Myocyte (in vitro differentiated cells): ENCODE measurements at places on chromosomes 2 and 18.
A peak's percentile ranks its signal among the peaks of the same experiment; 100 is the strongest.

- peak; percentile 86 for DNase-seq
Observed at GRCh38 chr2:143034292-143035074, 94.7 kb upstream of the ARHGAP15 start.

GRCh38 chr2:219887870-219888269 lies 260.4 kb downstream of the SLC4A3 start:
- no peak for DNase-seq

DNA sequence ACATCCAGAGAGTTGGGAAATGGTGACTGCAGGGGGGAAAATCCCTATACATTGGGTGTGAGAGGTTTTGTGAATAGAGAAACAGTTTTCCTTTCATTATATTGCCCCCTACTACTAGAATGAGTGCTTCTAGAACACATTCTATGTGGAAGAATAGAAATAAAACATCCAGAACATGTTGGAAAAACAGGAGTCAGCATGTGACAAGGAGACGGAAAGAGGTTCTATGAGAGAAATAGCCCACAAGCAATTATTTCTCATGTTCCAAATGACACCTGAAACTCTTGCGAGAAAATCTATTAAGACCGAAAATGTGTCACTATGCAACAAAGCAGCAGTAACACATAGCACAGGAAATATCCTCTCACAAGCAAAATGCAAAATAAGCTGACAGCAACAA lies 202.7 kb upstream of the SPOPL start:
- DNase-seq, result no peak

DNA sequence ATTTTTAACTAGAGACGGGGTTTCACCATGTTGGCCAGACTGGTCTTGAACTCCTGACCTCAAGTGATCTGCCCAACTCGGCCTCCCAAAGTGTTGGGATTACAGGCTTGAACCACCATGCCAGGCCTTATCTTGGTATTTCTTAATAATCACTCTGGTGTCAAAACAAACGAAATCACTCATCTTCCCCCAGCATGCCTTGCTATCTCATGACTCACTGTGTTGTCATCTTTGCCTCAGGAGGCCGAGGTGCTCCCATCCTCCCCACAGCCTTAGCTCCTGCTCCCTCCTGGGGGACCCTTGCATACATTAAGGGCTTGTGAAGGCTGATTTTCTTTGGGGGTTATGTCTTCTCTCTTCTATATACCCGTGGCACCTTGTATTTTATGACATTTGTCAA lies 250.1 kb upstream of the DPP10 start:
- no peak for DNase-seq

DNA sequence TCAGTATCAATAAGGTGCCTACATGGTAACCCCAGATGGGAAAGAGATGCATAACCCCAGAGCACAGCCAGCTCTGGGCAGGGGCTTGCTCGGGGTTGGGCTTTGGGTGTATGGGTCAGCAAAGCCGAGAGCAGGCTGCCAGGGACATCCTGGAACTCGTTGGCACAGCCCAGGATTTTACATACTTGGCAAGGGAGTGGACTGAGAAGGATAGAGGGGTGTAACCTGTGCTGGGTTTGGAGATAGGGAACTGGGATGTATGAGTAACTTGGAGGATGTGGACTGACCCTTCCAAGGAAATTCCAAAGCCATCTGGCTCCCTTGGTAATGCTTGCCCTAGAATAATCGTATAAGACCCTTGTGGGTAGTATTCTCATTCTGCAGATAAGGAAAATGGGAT lies 44.2 kb downstream of the GPR39 start:
- DNase-seq, result no peak

GRCh38 chr2:181483211-181483610 lies 26.0 kb downstream of the ITGA4 start:
- no peak for DNase-seq

GRCh38 chr2:191571163-191571769 lies 106.7 kb upstream of the NABP1 start:
- peak; percentile 77 for DNase-seq

DNA sequence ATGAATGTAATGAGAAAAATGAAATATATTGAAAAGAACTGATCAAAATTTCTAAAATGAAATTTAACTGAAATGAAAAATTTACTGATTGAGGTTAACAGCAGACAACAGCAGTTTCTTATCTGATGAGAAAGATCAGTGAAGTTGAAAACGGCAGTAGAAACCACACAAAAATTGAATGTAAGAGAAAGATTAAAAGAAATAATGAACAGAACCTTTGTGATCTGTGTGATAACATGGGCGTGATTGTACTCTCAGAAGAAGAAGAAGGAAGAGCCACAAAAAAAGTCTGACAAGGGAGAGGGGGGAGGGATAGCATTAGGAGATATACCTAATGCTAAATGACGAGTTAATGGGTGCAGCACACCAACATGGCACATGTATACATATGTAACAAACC lies 45.2 kb downstream of the FAM117B start:
- DNase-seq, result no peak

DNA sequence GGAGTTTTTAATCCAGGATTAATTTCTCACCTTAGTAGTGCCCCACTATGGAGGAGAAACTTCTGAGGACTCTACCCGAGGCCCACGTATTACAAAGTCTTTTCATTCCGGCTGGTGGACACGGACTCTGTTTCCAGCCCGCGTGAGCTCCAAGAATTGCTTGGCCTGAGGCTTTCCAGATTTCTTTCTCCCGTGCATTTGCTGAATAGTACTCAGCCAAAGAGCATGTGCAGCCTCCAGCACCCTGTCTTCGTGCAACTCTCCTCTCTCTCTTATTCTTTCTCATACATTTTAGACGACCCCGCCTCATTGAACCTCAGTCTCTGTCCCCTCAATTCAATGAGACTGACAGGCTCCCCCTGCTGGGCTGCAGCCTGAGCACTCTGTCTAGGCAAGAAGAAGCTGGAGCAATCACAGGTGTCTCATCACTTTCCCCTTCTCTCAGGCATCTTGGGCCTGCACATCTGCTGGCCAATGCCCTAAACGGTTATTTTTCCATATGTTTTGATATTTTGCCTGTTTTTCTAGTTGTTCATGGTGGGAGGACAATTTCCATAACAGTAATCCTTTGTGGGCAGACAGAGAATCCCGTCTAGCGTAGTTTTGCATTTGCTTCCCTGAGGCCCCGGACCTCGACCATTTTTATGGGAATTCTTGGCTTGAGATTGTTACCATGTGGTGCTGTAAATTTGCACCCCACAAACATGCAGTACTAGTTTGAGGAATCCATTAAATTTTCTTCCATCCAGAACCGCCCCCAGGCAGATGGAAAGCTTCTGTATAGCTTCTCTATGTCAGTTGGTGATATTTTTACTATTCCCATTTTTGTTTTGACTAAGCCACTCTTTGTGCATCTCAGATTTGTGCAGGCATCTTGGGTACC lies 50.1 kb upstream of the LPIN2 start:
- DNase-seq, result peak; percentile 57

- peak; percentile 86 for DNase-seq
Observed at GRCh38 chr2:158600155-158600802, 143.5 kb downstream of the PKP4 start.
